Spinal cord (tissue), 10 donors: ENCODE measurements at places on chromosomes 1 and 21.

DNA sequence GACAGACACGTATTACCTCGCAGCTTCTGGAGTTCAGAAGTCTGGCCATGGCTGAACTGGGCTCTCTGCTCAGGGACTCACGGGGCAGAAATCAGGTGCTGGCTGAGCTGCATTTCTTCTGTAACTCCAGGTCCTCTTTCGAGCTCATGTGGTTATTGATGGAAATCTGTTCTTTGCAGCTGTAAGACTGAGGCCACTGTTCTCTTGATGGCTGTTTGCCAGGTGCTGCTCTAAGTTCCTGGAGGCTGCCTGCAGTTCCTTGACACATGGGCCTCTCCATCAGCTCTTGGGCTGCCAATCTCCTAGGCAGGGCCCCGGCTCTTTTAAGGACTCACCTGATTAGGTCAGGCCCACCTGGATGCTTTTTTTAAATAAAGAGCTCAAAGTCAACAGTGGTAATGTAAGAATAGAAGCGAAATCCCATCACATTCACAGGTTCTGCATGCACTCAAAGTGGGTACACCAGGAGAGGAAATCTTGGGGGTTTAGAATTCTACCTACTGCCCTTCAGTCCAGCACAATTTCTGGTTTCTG lies 139.1 kb downstream of the KAZN start:
- no peak for DNase-seq

GRCh38 chr1:70635868-70636267 lies 224.8 kb downstream of the CTH start:
- DNase-seq, result no peak

DNA sequence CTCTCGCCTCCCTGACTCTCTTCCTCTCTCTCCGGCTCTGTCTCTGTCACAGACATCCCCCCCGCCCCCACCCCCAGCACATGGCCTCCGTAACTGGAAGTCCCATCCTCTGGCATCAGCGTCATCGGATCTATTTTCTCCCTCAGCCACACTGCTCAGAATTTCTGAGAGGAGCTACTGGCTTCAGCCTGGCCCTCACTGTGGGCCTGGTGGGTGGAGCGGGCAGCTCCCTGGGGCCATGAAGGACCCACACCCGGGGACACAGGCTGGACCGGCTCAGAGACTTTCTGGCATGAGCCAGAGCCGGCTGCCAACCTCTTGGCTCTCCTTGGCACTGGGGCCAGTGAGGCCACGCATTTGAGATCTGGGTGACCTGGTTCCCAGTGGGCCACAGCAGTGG lies 61.2 kb upstream of the CASZ1 start:
- DNase-seq, result no peak

- DNase-seq, result no peak
These were observed 436.4 kb downstream of the DISC1 start for GRCh38 chr1:232062967-232063366.

GRCh38 chr21:37207441-37208009 lies 59.6 kb downstream of the VPS26C start:
- DNase-seq, result no peak
